NCI-H187 (cell line): ENCODE measurements at places on chromosomes 16 and 17.

- no peak for DNase-seq
These were observed 110.8 kb downstream of the IRX3 start for GRCh38 chr16:54175552-54176375.

DNA sequence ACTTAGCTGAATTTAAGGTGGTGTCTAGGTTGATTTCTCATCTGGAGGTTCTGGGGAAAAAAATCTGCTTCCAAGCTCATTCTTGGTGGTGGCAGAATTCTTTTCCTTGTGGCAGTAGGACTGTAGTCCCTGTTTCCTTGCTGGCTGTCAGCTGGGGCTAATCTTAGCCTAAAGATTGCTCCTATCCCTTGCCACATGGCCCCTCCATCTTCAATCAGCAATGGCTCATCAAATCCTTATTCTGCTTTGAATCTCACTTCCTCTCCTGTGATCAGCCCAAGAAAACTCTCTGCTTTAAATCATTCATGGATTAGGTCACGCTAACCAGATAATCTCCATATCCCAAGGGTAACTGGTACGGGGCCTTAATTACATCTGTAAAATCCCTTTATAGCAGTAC lies 6.6 kb downstream of the FAM20A start:
- no peak for DNase-seq

GRCh38 chr17:40348562-40349476 lies 15.7 kb downstream of the GJD3 start:
- DNase-seq = no peak

DNA sequence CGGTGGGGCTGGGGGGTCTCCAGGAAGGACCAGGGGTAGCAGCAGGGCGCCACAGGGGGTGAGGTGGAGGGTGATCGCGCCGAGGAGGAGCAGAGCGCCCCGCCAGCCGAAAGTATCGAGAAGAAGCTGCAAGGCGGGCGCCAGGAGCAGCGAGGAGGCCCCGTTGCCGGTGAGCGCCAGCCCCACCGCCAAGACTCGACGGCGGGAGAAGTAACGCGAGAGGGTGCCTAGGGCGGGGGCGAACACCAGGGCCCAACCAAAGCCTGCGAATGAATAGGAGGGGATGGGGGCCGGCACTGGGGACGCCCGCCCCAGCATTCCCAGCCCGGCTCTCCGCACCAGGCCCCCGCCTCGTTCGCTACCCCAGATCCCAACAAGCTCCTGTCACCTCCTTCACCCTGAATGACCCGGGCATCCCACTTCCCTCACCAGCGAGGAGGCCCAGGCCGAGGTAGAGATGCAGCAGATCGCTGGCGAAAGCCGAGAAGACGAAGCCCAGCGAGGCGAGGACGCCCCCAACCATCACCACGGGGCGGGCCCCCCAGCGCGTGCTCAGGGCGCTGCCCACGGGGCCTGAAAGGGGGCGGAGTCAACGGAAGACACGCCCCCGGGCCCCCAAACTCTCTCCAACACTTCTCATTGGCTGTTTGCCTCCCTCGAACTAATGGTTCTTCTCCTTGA lies 1.3 kb downstream of the SLC16A11 start:
- no peak for DNase-seq

GRCh38 chr16:26220894-26221293 lies 529.1 kb downstream of the HS3ST4 start:
- DNase-seq = no peak

DNA sequence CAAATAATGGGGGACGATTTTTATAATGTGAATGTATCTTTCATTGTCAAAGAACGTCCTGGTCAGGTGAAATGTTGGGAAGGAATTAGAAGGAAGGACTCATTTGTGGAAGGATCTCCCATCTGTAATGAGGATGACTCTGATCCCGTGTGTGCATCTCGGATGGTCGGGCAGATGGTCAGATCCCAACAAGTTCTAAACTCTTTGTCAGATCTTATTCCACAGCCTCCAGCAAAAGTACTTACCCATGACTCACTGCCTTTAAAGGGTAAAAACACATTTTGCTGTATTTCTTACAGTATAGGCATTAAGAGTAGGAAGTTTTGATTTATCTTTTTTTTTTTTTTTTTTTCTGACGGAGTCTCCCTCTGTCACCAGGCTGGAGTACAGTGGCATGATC lies 539 bp upstream of the KRTAP4-8 start:
- no peak for DNase-seq
